NCI-H1417 treated with DMSO at 0.1 percent for 48 hours (cell line): ENCODE measurements at places on chromosomes 16 and 17.

GRCh38 chr17:47995241-47995935, 24.5 kb downstream of the CDK5RAP3 start:
- peak; percentile 27 for DNase-seq

DNA sequence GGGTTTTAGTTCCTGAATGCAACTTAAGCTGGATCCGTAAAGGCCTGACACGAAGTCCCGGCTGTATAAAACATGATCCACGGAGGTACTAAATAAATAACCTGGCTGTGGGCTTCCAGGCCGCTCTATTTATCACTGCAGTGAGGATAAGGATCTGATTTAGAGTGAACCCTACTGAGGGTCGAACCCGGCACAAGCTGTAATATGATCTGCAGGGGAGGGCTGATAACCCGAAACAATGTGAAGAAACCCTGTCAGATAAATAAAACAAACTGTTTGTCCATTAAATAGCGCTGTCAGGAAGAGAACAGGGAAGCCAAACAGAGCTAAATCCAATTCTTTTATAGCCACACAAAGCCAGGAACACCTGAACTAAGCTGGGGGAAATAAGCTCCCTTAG, 375.6 kb upstream of the SALL1 start:
- DNase-seq, result no peak

- DNase-seq, result no peak
Observed at GRCh38 chr17:51373489-51374152, 113.3 kb downstream of the UTP18 start.

DNA sequence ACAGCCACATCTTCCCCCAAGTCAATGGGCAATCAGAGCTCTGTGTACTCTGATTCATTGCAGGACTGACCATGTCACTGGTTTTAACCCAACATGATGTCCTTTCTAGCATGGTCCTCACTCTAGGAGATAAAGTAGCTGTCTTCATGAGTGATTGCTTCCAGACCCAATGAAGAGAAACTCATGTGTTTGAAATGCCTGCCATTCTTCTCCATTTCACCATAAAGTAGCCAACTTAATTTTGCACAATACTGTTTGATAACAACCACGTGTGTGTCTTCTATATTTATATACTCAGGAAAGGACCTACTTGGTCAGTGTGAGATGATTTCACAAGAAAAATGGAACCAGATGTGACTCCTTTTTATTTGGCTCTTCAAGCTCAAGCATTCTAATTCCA, 172.5 kb downstream of the AXIN2 start:
- no peak for DNase-seq

GRCh38 chr17:79088247-79088996, 13.8 kb downstream of the ENGASE start:
- DNase-seq, result no peak

- DNase-seq, result no peak
Observed at GRCh38 chr16:24151482-24151939, 104.6 kb upstream of the CACNG3 start.

- DNase-seq, result no peak
Observed at GRCh38 chr16:9840761-9841665, 341.2 kb downstream of the GRIN2A start.

DNA sequence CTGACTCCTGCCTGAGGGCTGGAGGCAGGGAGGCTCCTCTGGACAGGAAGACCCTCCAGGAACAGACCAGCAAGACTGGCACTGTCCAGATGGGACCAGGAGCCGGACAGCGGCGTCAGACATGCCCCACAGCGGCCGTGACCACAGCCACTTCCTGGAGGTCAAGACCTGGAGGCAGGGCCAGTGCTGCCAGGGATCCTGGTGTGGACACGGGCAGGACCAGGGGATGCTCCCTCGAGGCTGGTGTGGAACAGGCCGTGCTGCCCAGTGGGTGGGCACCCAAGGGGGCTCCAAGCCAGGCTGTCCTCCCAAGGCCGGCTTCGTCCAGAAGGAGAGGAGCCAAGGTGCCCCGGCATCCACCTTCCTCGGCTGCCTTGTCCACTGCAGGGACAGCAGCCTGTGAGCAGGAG, 4.5 kb upstream of the CCDC57 start:
- DNase-seq, result no peak

DNA sequence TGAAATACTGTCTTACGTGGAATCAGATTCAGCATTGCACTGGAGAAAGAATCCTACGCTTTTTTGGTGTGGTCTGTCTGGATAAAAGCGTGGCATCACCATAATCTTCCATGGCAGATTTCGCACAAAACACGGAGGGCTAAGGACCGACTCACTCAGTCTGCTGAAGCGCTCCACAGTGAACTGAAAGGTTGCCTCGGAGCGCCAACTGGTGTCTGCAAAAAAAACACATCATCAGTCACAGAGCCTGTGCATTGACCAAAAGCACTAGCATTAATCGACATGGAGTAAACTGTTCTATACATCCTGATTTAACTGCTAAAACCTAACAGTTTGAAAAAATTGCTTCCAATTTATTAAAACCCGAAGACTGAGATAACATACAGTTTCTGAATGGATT, 40.5 kb downstream of the USP7 start:
- no peak for DNase-seq

- DNase-seq, result no peak
Observed at GRCh38 chr16:69741951-69742904, 12.5 kb downstream of the NOB1 start.

- no peak for DNase-seq
Observed at GRCh38 chr16:84026606-84027005, 16.0 kb downstream of the SLC38A8 start.

DNA sequence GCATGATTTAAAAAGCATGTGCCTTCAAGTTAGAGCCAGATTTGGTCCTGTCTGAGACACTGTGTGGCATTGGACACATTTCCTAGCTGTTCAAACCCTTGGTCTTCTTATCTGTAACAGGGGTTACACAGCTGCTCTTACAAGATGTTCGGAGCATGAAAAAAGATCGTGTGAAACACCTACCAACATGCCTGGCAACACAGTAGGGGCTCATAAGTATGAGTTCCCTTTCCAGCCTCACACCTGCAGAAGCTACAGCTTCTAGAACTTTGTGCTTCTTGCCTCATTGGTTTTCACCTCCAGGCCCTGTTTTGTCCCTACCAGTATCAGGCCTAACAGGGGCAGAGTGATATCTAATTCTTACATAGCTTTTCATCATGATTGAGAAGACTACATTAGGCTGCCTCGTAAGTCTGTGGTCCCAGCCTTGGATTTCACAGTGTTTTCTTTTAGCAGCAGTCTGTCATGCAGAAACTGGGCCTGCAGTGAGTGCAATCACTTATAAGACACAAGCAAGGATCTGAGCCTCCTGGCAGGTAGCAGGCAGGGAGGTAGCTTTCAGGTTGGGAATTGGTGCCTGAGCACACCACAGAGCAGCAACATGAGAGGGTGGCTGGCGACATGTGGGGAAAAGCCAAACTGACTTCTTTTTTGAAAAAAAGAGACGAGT, 78.8 kb downstream of the CCDC182 start:
- DNase-seq, result no peak

- DNase-seq, result no peak
Observed at GRCh38 chr16:11393861-11394592, 48.8 kb downstream of the RMI2 start.

- no peak for DNase-seq
Observed at GRCh38 chr16:50351116-50351515, 17.7 kb downstream of the BRD7 start.

DNA sequence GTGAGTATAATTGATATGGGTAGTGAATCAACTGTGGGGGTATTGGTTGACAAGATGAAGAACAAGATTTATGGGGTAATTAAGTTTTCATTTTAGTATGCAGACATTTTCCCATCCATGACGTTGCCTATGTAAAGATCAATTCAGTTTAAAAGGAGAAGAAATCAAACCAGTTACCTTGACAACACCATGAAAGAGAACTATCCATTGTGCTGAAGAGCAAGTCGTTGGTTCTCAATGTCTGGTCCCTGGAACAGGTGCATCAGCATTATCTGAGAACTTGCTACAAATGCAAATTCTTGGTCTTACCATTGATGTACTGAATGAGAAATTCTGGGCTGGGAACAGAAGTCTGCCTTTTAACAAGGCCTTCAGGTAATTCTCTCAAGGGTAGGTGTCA, 801 bp upstream of the OR4D2 start:
- peak; percentile 27 for DNase-seq

- no peak for DNase-seq
Observed at GRCh38 chr16:56974549-56975300, 13.0 kb downstream of the CETP start.

DNA sequence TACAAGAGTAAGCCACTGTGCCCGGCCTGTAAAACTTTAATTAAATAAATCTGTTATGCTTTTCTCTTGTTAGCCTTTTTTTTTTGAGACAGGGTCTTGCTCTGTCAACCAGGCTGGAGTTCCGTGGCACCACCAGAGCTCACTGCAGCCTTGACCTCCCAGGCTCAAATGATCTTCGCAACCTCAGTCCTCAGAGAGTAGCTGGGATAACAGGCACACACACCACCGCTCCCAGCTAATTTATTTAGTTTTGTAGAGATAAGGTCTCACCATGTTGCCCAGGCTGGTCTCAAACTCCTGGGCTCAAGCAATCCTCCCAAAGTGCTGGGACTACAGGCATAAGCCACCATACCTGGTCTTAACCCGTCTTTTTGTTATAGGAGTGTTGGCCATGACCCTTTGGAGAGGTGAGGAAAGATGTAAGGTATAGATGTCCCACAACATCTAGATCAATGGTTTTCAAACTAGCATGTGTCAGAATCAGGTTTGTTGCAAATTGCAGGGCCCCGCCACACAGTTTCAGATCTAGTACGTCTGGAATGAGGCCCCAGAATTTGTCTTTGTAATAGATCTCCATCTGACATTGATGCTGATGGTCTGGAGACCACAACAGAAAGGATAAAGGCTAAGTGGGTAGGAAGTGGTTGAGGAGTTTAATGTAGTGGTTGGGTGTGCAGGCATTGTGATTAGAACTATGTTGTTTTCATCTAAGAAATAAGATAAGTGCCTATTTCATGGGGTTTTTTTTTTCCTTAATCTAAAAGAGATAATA, 4.3 kb upstream of the GGA2 start:
- DNase-seq, result no peak

GRCh38 chr17:48915459-48916282, 7.5 kb downstream of the UBE2Z start:
- DNase-seq, result no peak

DNA sequence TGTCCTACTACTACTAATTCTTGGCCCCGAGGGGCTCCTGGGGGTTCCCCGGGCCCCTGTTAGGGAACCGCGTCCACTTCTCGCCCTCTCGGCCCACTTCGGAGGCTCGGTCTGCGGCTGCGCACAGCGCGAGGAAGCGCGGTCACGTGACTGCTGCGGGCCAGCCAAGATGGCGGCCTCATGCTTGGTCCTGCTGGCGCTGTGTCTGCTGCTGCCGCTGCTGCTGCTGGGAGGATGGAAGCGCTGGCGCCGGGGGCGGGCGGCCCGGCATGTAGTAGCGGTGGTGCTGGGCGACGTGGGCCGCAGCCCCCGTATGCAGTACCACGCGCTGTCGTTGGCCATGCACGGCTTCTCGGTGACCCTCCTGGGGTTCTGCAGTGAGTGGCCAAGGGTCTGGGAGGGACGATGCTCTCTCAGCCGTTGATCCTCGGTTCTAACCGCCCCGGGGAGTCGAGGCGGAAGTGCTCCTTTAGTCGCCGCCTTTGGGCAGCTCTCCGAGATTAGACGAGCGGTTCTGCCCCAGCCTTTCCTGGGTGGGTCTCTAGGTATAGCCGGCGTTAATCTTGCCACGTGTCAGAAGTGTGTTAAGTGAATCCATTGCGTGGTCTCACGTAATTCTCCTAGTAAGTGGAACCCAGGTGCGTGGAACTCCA, at the start of gene ALG1:
Gene ALG1, plus strand, starts transcription at position 163 of the 653 bp plus-strand sequence. Its CDS starts 7 bp downstream, at position 170.
- peak; percentile 12 for DNase-seq

DNA sequence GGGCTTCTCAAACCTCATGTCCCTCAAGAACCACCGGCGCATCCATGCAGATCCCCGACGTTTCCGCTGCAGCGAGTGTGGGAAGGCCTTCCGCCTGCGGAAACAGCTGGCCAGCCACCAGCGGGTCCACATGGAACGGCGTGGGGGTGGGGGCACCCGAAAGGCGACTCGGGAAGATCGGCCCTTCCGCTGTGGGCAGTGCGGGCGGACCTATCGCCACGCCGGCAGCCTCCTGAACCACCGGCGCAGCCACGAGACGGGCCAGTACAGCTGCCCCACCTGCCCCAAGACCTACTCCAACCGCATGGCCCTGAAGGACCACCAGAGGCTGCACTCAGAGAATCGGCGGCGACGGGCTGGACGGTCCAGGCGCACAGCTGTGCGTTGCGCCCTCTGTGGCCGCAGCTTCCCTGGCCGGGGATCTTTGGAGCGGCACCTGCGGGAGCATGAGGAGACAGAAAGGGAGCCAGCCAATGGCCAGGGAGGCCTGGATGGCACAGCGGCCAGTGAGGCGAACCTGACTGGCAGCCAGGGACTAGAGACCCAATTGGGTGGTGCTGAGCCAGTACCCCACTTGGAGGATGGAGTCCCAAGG, 5.9 kb downstream of the ZNF646 start:
- DNase-seq, result no peak

DNA sequence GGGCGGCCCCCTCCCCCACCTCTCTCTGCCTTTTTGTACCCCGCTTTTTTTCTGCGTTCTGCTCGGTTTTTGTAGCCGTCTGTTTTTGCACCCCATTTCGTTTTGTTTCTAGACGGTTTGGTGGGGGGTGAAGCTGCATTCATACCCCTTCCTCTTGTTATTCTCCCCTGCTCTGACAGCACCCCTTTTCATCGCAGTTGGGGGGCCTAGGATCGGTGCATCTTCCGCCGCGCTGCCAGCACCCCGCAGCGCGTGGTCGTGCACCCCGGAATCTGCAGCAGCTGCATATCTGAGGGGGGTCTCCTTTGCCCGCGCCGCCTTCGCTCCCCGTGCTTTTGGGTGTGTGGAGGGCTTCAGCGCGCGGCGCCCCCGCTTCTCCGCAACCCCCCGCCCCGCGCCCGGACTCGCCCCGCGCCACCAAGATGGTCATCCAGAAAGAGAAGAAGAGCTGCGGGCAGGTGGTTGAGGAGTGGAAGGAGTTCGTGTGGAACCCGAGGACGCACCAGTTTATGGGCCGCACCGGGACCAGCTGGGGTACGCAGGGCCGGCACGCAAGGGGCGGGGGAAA, 455 bp downstream of the ATP1B2 start:
- DNase-seq, result no peak

- no peak for DNase-seq
Observed at GRCh38 chr16:10738231-10739077, 5.2 kb upstream of the NUBP1 start.

GRCh38 chr17:17993366-17993765, 20.7 kb downstream of the DRC3 start:
- DNase-seq, result no peak

DNA sequence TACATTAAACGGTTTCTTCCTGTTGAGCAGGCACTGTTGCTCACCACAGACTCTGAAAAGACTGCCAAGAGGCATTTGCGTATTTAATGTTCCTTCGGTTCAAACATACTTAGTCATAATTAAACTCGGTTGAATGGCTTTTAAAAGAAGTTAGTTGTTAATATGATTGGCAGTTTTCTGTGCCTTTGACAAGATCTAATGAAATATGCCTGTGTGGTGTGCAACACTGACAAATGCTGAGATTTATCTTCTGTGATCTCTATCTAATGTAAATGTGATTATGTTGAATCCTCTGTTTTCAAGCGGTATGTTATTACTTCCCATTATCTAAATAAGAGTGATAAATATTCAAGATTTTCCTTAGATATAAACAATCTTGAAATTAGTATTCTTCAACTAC, 1046.6 kb downstream of the CDH8 start:
- DNase-seq, result peak; percentile 6
